ENCODE measurements at places on chromosomes 1 and 21. TPM values are rescaled to one million over a fixed set of nuclear protein-coding genes. Genes with fewer than 3 reads are reported as not detected.

Gene FAM151A
- 0.26 TPM for polyA plus RNA-seq

Gene FCRL2
- polyA plus RNA-seq: 0.04 TPM

Gene LIN28A
- polyA plus RNA-seq: not detected

Gene TDRD5
- polyA plus RNA-seq: 0.71 TPM

Gene MTARC2
- polyA plus RNA-seq: 6.0 TPM

Gene CNR2
- polyA plus RNA-seq: 0.02 TPM

Gene C1orf185
- not detected for polyA plus RNA-seq

Gene RBP7
- 66.9 TPM for polyA plus RNA-seq

Gene FCAMR
- 0.06 TPM for polyA plus RNA-seq

Gene USH2A
- under 0.01 TPM for polyA plus RNA-seq

Gene CERS2
- polyA plus RNA-seq: 39.4 TPM

Gene PADI4
- 0.02 TPM for polyA plus RNA-seq

Gene MTMR11
- 7.4 TPM for polyA plus RNA-seq

Gene SH3BGR
- polyA plus RNA-seq: 4.9 TPM

Gene RABGAP1L
- polyA plus RNA-seq: 13.0 TPM

Gene MEX3A
- polyA plus RNA-seq: 0.36 TPM

Gene ACKR1
- polyA plus RNA-seq: 11.1 TPM

Gene ASAP3
- polyA plus RNA-seq: 32.0 TPM

Gene LCE3D
- polyA plus RNA-seq: 546 TPM

Gene NENF
- polyA plus RNA-seq: 38.5 TPM

Gene HUNK
- 0.20 TPM for polyA plus RNA-seq

Gene SAMSN1
- 1.4 TPM for polyA plus RNA-seq

Gene ACTN2
- polyA plus RNA-seq: 0.59 TPM

Gene INSRR
- polyA plus RNA-seq: 0.01 TPM

Gene LEFTY2
- not detected for polyA plus RNA-seq

Gene CDK18
- polyA plus RNA-seq: 3.5 TPM

Gene AK2
- polyA plus RNA-seq: 106 TPM

Gene MYOG
- polyA plus RNA-seq: not detected

Gene SYF2
- polyA plus RNA-seq: 49.2 TPM

Gene PLOD1
- polyA plus RNA-seq: 18.2 TPM

Gene CGN
- 10.5 TPM for polyA plus RNA-seq

Gene BARHL2
- polyA plus RNA-seq: not detected

Gene OPTC
- not detected for polyA plus RNA-seq

Gene PIK3C2B
- 7.8 TPM for polyA plus RNA-seq

Gene TCHH
- polyA plus RNA-seq: 0.13 TPM

Gene TP73
- polyA plus RNA-seq: 3.5 TPM

Gene WNT3A
- 0.69 TPM for polyA plus RNA-seq

Gene COL6A1
- polyA plus RNA-seq: 123 TPM

Gene KLHDC8A
- 8.0 TPM for polyA plus RNA-seq

Gene LCE1F
- not detected for polyA plus RNA-seq
